ENCODE measurements at places on chromosomes 6 and 20.

DNA sequence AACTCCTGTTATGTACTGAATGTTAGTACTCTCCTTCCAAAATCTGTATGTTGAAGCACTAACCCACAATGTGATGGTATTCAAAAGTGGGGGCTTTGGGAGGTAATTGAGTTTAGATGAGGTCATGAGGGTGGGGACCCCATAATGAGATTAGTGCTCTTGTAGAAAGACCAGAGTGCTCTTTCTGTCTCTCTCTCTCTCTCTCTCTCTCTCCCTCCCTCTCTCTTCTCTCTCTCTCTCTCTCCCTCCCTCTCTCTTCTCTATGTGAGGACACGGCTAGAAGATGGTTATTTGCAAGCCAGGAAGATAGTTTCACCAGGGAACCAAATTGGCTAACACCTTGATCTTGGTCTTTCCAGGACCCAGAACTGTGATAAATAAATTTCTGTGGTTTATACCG lies 107.4 kb downstream of the TBX18 start:
- no peak for DNase-seq

- DNase-seq, result no peak
Measured at GRCh38 chr6:155250701-155251381, 13.0 kb upstream of the CLDN20 start.

- DNase-seq, result peak; percentile 5
Measured at GRCh38 chr6:113630738-113631535, 226.2 kb upstream of the MARCKS start.

GRCh38 chr6:41427642-41428335 lies 92.4 kb downstream of the NCR2 start:
- DNase-seq, result peak; percentile 93

DNA sequence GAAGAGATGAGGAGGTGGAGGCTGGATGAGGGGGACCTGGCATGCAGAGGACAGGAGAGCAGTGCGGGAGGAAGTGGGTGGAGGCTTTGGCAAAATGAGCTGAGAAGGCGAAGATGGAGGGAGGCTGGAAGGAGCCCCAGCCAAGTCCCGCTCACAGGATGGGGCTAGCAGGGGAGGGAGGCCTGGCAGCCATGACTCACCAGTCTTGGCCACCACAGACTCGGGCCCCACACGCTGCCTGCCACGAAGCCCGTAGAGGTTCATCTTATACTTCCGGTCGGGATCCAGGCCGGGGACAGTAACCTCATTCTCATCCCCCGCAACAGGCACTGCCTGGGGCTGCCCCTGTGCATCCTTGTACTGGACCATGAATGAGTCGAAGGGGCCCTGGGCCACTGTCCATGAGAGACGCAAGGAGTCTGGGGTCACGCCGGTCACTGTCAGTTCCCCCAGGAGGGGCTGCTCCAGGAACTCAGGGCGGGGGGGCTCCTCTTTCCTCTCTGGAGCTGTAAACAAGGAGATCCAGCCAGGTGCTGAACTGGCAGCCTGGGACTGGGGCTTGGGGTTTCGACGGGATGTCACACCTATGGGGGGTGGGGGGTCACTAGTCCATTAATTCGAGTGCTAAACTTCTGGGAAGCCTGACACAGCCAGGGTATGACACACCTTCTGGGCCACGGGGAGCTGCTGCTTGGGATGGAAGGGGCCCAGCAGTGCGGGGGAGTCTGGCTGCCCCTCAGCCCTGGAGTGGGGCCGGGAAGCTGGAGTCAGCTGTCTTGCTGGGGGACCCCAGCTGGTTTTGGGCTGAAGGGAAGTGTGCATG lies 27.8 kb downstream of the TNXB start:
- DNase-seq, result no peak

- no peak for DNase-seq
Measured at GRCh38 chr20:53592992-53593465, 610 bp downstream of the ZNF217 start.

GRCh38 chr6:10837622-10837994 lies 731 bp downstream of the MAK start:
- peak; percentile 67 for DNase-seq

DNA sequence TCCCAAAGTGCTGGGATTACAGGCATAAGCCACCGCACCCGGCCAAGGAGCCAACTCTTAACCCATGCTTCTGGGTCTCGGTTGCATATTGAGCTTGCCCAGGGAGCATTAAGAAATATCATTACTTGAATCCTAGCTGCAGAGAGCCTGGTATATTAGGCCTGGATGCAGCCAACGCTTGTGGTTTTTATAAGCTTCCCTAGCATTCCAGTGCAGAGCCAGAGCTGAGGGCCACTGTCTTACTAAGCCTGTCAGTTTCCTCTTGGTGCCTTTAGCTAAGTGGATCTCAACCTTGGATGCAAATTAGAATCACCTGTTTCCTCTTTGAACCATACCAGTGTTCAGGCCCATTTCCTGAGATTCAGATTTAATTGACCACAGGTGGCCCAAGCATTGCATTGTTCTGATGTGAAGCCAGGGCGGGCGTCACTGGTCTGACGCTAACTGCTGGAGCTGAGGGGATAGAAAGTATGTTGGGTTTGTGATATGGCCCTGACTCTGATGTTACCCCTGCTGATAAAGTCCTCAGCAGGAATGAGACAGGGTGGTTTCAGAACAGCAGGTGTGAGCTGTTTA lies 76.3 kb downstream of the BTBD3 start:
- DNase-seq, result peak; percentile 96

- peak; percentile 70 for DNase-seq
Measured at GRCh38 chr6:107991772-107992550, 34.0 kb upstream of the SEC63 start.

- DNase-seq, result peak; percentile 17
Measured at GRCh38 chr6:445571-446417, 54.2 kb downstream of the IRF4 start.

- DNase-seq, result peak; percentile 63
Measured at GRCh38 chr6:144613859-144614258, 328.7 kb downstream of the UTRN start.

DNA sequence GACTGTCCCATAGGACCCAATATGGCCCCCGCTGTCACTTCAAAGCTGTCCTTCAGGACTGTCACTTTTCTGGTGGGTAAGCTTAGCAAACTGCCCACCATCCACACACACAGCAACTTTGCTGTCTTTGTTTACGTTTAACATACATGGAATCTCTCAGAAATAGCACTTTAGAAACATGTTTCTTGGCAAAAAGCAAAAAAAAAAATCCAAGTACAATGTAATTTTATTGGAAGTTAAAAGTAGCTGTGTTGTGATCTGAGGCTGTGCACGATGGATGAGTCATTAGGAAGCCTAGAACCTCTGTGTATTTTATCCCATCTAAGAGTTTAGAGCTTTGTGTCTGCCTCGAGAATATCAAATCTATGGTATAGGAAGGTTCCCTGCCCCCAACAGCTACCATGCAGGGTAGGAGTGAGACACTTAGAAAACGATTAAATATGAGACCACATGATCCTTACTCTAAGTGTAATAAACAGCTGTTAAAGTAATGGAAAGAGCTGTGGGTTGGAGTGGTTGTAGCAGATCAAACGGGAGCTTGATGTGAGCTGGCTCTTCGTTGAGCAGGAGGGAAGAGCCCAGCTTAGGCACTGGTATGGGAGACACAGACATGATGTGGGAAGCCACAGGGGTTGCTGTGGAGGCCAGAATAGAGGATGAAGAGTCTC lies 119.5 kb downstream of the PLEKHG1 start:
- DNase-seq, result no peak

DNA sequence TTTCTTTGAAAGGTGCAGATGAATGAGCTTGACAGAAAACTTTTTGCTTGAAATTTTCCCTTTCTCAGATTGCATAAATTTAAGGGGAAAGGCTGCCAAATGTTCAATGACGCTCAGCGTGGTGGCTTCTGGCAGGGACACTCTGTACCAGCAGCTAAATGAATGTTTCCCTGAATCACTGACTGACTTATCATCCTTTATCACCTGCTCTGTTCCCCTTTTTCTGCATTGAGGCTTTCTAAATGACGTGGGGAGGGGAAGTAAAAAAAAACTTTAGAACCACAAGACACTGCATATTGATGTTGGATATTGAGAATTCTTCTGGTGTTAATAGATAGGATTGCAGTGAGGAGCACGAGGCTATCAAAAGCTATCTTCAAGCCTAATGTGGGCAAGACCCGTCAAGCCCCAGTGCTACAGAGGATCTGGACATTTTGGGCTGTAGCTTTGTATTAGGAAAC lies 46.9 kb upstream of the ENPP5 start:
- DNase-seq, result no peak

- peak; percentile 39 for DNase-seq
Measured at GRCh38 chr6:130018744-130019325, 454 bp downstream of the L3MBTL3 start.

DNA sequence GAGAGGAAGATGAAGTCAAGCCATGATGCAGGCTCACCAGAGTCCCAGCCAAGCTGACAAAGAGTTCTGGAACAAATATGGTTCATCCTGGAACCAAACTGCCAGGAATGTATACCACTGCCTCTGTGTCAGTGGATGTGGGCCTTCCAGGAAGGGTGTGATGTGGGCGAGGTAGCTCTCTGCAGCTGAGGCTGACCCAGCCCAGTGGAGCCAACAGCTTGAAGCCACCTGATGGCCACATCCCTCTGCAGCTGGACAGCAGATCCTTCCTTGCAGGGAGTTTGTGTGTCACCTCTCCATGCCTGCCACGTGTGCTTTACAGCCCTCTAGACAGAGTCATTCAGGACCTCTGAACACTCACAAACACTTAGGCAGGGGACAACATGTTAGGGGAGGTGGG lies 142.0 kb upstream of the RIN2 start:
- no peak for DNase-seq

DNA sequence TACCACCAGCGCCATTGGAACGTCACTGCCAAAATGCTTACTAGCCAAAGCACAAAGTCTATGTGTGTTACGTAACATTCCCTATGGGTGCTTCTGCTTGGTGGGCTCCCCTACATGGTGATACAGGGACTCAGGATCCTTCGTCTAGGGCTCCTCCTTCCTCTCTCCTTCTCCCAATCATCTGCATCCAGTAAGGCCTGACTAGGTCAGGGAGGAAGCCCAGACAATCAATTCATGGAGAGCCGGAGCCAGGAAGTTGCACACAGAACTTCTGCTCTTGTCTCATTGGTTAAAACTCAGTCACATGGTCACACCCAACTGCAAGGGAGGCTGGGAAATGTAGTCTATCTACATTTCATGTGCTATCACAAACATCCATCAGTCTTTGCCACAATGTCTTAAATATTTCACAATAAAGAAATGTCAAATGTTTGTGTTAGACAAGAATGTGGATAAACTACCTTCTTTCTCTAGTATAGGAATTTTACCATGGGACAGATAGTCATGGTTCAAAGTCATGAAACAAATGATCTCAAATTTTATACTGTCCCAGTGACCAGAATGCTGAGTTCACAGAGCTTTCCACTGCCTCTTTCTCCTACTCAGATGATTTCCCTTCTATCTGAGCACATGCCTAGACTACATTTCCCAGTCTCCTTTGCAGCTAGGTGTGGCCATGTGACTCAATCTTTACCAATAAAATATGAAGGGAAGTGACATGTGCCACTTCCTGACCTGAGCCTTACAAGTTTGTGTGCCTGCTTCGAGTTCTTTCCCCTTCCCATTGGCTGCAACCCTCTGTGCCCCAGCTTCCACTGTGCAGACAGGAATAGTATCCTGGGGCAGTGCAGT lies 9.3 kb upstream of the KCNK15 start:
- DNase-seq, result peak; percentile 60

DNA sequence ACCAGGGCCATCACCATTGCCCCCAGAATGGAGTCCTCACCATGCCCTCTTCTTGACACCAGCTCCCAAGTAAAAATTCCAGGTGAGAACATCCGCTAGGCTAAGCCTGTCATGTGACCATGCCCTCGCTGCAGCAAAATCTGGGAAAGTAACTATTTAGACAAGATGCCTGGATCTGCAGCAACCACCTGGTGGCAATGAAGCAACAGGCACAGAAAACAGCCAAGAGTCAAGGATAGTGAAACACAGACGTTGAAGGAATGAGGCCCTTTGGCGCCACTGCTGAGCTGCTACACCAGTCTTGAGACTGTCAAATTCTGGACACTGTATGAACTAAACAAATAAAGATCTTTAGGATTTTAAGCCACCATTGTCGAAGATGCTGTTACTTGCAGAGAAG lies 30.1 kb upstream of the TGM6 start:
- DNase-seq, result no peak

DNA sequence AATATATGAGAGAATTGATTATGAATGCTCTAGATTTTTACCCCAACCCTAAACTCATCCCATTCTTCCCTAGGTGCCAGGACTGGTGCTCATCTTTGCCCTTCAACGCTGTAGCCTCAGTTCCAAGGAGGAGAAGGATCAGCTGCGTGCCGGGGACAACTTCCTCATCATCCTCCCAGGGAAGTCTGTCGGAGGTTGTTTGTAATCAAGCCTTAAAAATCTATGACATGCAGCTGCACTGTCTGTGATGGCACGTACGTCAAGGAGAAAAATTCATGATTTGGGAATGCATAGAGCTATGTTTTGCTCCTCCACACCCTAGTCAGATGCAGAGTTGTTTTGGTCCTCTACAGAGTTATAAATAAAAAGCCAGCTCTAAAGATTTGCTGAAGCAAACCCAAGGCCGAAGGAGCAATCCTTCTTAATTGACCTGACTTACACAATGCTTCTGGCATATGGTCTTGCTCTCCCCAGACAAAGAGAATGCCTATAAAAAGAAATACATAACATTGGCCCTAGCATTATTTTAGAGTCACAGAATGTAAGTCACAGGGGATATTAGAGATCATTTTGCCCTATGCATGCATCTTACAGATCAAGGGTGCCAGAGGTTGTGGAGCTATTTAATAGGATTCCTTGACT lies 244.2 kb downstream of the HIVEP2 start:
- no peak for DNase-seq

DNA sequence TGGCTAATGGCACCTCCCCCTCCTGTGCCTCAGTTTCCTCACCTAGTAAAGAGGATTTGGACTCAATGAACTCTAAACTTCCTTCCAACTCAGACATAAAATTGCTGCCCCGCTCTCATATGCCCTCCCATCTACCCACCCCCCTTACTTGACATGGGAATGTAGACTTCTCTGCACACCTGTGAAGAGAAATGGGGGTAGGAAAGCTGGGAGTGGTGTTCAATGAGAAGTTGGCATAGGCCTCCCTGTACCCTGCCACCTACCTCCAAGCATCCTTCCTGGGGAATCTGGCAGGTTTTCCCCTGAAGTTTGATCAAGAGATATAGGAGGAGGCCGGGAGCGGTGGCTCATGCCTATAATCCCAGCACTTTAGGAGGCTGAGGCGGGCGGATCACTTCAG lies 3.9 kb upstream of the POU5F1 start:
- DNase-seq, result no peak

DNA sequence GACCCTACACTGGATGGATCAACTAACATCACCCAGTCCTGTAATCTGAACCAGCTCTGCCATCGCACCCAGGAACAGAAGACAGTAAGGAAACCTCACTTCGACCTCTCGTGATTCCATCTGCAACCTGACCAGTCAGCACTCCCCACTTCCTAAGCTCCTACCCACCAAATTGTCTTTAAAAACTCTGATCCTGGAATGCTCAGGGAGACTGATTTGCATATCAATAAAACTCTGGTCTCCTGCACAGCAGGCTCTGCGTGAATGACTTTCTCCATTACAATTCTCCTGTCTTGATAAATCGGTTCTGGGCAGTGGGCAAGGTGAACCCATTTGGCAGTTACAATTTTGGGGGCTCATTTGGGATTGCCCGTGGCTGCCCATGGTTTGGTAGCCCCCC lies 18.3 kb upstream of the AGPAT4 start:
- DNase-seq, result no peak

GRCh38 chr6:84284428-84285049 lies 57.1 kb upstream of the CEP162 start:
- DNase-seq, result peak; percentile 34

GRCh38 chr6:46926481-46926880 lies 4.7 kb upstream of the ADGRF5 start:
- no peak for DNase-seq

- peak; percentile 78 for DNase-seq
Measured at GRCh38 chr6:27205375-27206278, 41.9 kb upstream of the PRSS16 start.
